Pancreas (tissue), 10 donors: ENCODE measurements at places on chromosomes 2 and 18.

- DNase-seq: no peak
Observed at GRCh38 chr2:689237-689636, 12.0 kb upstream of the TMEM18 start.

- DNase-seq: no peak
Observed at GRCh38 chr2:10598501-10598900, 91.3 kb downstream of the NOL10 start.

DNA sequence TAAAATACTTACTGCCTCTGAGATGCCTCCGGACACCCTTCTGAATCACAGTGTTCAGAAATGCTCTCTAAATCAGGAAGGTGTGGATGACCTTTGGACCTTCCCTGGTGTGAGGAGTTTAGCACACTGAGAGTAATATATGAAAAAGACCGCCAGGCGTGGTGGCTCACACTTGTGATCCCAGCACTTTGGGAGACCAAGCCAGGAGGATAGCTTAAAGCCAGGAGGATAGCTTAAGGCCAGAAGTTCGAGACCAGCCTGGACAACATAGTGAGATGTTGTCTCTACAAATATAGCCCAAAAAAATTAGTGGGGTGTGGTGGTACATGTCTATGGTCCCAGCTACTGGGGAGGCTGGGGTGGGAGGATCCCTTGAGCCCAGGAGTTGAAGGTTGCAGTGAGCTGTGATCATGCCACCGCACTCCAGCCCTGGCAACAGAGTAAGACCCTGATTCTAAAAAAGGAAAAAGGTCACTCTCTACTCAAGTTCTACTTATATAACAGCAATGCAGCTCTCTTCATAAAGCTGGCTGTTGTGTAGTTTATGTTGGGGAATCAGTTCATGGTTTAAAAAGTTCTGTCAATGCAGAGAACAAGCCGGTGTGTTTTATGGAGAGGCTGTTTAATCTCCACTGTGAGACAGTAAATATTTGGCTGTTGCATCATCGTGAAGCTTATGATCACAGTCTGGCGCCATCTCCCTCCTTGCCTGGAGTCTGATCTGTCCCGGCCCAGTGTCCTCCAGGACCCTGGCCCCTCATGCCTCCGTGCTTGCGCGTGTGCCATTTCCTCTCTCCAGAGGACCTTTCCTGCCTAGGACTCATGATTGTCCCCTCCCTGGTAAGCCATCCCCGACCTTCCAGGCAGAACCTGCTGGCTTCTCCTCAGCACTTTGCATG, 184.5 kb downstream of the FAM210A start:
- DNase-seq: peak; percentile 12

DNA sequence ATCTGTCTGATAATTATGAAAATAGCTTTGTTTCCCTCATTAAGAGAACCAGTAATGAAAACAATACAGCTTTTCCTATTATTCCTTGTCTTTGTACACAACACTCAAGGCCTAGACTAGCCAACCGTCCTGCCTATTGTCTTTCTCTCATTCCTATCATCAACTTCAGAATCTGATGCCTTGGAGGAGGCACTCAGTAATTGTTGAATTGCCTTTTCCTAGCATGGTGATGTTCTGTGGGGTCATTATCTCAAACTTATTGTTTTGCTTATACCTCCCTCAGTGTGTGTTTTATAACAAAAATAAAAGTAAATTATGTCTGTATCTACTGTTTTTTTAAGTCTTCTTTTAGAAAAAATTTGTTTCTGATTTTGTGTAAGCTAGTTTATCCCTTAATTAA, 208.7 kb downstream of the RIT2 start:
- no peak for DNase-seq

DNA sequence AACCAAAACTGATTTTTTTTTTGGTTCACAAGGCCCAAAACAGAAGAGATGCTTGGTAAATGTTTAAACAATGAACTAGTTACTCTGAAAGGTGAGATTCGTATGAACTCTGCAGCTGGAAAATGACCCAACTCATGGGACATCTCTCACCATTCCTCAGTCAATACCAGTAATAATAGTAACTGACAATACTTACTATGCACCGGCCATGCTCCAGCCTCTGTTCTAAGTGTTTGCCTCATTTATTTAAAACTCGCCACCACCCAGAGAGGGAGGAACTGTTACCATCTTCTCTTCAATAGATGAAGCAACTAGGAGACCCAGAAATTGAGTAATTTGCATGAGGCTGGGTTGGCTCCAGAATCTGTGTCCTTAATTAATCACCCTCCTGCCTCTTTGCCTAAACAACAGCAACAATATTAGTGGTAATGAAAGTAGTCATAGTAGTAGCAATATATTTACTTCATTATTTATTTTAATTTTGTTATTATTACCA, 130.4 kb downstream of the CTIF start:
- no peak for DNase-seq

- DNase-seq: peak; percentile 70
Observed at GRCh38 chr2:231714639-231715498, 6.5 kb downstream of the PTMA start.

DNA sequence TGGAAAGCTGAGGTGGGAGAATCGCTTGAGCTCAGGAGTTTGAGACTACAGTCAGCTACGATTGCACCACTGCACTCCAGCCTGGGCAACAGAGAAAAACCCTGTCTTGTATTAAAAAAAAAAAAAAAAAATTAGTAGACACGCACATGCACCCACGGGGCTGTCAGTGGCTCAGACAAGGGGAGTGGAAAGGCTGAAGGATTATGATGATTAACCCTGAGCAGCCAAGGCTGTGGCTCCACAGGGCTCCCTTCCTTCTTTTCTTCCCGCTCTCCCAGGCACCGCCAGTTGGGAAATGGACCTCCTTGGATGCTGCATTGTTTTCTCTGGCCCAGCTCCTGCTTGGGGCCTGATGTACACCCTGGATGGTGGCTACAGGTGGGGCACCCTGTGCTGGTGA, 49.0 kb upstream of the RAB6C start:
- no peak for DNase-seq

- no peak for DNase-seq
Observed at GRCh38 chr18:73835656-73836364, 311.8 kb downstream of the FBXO15 start.

- no peak for DNase-seq
Observed at GRCh38 chr18:27004056-27004829, 138.7 kb upstream of the AQP4 start.

GRCh38 chr2:24121066-24121465, 2.1 kb downstream of the PFN4 start:
- DNase-seq: no peak

DNA sequence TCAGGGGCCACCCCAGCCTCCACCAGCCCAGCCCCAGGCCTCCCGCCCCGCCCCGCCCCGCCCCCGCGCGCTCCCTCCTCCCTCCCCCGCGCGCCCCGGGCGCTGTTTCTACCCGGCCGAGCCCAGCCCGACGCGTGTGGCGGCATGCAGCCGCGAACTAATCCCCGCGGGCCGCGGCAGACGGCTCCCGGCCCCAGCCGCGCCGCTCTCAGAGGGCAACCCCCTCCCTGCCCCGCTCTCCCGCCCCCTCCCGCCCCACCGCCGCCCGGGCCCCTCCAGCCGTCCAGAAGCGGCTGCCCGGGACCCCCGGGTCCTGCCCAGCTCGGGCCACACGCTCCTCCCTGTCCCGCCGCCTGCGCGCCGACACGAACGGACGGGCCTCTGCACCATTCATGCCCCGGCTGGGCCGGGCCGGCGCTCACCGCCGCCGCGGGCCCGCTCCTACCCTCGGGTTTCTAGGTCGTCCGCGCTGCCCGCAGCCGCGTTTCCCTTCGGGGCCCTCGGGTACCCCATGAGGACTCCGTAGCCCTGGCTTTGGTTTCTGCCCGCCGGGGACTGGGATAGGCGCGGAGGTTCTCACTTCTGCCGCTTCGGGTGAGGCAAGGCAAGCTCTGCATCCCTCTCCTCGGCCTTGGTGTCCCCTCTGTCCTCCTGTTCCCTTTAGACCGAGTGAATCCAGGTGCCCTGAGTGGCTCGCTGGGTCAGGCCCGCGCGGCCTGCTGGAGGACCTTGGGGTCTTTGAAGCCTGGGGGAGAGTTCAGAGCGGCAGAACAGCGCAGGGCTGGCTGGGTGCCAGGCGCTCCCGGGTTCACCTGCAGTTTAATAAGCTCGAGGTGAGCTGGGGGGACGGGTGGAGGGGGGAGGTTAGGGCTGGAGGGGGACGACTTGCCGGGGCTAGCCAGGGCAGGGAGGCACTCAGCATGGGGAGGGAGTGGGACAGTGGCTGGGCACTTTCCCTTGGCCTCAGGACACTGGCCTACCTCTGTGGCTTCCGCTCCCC, 3.1 kb downstream of the WNT10A start:
- DNase-seq: peak; percentile 75

DNA sequence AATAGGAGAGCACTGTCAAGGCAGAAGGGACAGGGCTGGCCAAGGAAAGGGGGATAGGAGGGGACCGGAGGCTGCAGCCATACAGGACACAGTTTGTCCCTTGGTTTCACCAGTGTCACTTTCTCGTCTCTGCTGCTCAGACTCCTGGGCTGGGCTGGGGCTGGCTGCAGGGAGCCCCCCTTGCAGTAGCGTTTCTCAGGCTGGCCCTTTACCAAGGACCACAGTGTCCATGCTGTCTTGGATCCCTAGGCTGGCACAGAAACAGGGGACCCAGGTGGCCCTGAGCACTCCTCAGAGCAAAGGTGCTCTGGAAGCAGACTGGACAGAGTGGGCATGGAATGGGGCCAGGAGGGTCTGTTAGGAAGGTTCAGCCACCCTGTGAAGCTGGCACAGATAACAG, 34.8 kb downstream of the ATOH8 start:
- DNase-seq: no peak

- DNase-seq: peak; percentile 86
Observed at GRCh38 chr18:79944126-79944731, 7.2 kb downstream of the SLC66A2 start.

- DNase-seq: no peak
Observed at GRCh38 chr2:233844064-233844807, 10.1 kb downstream of the HJURP start.

- no peak for DNase-seq
Observed at GRCh38 chr2:165634855-165635254, 159.2 kb downstream of the GALNT3 start.

- no peak for DNase-seq
Observed at GRCh38 chr18:41731884-41732283, 223.2 kb upstream of the PIK3C3 start.

GRCh38 chr2:8087480-8087840, 594.4 kb upstream of the ID2 start:
- DNase-seq: no peak

- no peak for DNase-seq
Observed at GRCh38 chr18:55252053-55252675, 292.9 kb upstream of the CCDC68 start.

GRCh38 chr2:185291035-185291647, 447.5 kb upstream of the FSIP2 start:
- peak; percentile 40 for DNase-seq

DNA sequence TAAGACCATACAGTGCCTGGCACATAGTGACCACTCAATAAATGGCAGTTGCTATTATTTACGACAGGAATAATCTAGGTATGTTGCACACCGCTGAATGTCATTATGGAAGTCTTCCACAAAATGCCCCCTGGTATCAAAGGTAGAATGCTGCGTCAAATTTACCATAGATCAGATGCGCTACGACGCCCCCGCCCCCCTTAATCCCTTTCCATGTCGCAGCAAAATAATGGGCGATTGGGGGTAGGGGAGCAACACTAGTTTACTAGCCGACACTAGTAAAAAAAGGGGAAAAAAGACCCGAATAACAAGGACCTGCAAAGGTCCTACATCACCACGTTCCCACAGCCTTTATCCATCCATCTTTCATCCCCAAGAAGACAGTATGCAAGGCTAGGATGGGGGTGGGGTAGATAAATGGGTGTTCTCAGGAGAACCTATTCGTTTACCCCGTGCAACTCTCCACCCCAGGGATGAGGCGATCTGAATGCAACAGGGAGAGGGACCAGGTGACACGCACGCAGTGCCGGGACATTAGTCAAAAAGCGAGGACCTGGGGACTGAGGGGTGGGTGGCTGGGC, 455 bp downstream of the PREPL start:
- DNase-seq: no peak

DNA sequence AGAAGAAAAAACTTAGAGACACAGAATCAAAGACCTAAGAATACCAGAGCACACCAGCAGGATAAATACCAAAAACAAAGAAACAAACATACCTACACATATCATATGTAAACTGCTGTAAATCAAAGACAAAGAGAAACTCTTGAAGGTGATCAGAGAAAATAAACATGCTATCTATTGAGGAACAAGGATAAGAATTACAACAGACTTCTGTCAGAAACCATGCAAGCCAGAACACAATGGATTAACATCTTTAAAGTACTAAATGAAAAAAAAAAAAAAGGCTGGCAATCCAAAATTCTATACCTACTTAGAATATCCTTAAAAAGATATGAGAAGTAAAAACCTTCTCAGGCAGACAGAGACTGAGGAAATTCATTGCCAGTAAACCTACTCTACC, 51.6 kb upstream of the MGAT4A start:
- DNase-seq: no peak

DNA sequence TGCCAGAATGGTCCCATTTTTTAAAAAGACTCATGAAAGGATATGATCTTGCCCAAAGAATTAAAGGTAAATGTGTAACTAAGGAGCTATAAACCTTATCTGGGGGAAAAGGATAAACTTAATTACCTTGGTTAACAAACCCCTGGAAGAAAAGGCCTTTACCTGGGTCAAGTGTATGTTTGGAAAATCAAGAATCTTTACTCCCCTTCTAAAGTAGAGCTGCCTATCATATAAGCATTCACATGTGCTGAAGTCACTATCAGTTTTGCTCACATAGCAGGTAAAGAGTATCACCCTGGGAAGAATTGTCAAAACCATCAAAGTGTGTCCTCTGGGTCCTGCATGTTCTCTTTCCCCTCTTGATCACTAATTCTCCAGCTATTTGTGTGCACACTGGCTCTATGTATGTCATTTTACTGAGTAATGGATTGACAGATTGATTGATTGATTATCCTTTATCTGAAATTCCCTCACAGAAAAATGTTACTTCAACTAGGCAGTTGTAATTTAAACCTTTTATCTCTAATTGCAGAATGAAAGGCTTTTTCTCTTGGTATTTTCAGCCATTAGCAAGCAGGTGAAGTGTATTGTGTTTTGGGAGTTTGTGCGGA, 199.4 kb downstream of the NOL4 start:
- no peak for DNase-seq

DNA sequence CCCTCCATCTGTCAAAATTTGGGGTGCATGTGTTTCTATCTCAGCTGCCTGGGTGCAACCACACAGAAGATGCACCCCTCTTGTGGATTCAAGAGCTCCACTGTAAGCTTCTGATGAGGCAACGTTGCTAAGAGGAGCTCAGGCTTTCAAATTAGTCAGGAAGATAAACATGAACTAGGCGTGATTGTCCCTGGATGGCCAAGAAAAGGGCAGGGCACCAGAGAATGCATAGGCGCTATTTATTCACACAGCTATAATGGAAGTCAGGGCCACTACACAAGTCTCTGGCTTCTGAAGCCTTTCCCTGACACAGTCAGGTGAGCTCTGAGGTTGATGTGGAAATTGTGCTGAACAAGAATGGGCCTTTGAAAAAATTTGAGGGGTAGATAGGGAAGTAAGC, 1466.0 kb upstream of the CELF4 start:
- DNase-seq: no peak

DNA sequence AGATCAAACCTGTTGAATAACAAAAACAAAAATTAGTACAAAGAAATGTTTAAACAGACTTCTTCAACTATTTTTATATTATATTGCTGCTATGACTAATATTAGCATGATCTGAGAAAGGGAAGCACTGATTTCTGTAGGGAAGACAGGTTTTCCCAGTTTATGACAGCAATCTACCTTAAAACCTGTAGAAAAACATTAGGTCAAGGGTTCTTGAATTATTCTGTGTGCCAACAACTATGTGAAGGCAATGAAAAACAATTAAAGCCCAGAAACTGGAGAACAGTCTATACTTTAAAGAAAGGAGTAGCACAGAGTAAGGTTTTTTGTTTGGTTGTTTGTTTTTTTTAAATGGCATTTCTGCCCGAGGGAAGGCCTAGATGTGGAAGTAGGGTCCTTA, 23.3 kb downstream of the PUM2 start:
- no peak for DNase-seq
